ENCODE measurements at places on chromosomes 4 and X.
A peak's percentile ranks its signal among the peaks of the same experiment; 100 is the strongest.

DNA sequence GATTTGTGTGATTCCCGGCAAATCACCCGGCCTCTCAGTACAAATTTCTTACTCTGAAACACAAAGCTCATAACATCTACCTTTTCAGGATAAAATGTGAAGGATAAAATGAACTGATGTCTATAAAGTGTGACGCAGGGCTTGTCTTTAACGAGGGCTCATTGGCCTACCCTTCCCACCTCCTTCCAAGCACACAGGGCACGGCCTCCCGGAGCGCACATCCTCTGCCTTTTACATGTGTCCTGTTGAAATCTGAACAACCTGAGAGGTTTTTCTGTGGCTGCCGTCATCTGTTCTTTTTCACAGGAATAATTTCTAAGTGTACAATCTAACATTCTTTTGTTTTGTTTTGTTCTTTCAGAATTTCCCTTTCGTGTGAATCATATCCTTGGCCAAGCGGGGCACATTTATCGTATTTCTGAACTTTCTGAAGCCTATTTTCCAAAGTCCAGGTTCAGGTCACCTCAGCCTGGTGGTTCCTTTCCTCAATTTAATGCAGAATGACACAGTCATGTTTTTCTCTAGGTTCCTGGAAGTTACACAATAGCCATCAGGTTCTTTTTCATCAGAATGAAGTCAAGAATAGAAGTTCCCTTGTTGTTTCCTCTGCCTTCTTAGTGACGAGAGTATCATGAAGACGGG lies 53.1 kb upstream of the SPRY1 start:
- DNase-seq = peak; percentile 59

- DNase-seq = peak; percentile 31
These were observed 118.5 kb downstream of the PLS3 start for GRCh38 chrX:115679460-115679859.

GRCh38 chr4:126028876-126029275 lies 714.1 kb downstream of the FAT4 start:
- DNase-seq = peak; percentile 33

GRCh38 chr4:110032603-110033002 lies 119.9 kb downstream of the EGF start:
- DNase-seq = peak; percentile 36

GRCh38 chrX:17164079-17164478 lies 210.9 kb upstream of the NHS start:
- no peak for DNase-seq

- DNase-seq = no peak
These were observed at the start of gene CYBB for GRCh38 chrX:37779857-37780256. CYBB (plus strand) TSS chrX:37780059; CDS start chrX:37780078, 19 bp downstream.

DNA sequence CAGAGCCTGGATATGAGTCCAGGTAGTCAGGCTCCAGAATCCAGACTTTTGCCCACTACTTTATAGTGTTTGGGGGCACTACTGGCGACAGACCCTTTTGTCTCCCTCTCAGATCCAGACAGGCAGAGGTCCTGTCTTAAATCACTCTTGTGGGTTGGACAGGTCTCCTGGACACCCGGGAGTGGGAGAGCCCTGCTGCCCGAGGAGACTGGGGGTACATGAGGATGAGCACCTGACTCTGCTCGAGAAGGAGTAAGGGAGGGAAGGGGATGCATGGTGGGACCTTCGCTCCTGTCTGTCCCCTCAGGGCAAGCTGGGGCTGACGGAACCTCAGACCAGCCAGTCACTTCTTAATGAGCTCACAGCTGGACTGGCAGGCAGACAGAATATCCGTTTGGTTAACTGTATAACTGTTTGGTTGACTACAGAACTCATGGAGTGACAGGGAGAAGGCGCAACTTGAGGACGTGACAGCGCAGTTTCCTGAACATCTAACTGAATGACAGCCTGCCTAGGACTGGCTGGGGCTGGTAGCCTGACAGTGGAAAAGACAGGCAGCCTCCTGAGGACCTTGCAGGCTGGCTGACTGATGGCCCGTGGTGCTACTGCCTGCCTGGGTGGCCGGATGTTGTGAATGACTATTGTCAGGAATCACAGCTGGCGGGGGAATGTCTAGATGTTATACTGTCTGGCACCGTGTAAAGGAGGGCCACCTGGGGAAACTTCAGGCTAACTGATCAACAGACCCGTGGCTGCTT lies 1.6 kb upstream of the SUV39H1 start:
- no peak for DNase-seq

DNA sequence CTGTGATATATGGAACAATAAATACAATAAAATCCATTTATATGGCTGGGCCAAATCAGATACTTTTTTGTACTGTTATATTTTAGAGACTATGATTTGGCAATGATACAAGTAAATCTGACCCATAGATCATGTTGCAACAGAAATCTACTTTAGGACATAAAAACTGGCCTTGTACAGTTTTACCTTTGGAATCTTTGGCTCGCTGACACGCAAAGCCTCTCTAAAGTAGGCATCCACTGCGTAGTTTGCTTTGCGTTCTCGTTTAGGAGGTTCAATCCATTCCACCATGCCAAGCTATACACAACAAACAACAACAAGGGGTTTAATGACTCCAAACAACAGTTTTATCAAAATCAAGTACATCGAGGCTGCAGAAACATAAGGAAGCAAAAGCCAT lies 42.4 kb downstream of the SMARCA1 start:
- DNase-seq = peak; percentile 15

DNA sequence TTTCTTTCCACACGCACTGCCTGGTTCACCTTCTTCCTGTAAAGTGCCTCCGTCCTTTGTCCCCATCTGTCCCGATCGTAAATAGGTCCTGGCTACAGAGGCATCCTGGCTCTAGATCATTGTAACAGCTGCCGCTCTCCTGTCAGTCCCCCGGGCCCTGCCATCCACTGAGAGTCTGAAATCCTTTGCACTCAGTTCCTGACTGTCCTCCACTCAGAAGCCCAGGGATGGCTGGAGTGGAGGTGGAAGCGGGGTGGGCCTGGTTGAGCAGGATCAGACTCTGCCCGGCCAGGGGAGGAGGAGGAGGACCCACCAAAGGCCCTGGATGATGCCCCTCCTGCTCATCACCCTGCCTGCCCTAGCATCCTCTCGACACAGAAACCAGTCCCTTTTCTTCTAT lies 29.8 kb downstream of the PIGG start:
- DNase-seq = no peak

GRCh38 chr4:103074744-103075434 lies 1.7 kb downstream of the SLC9B2 start:
- DNase-seq = peak; percentile 83

- peak; percentile 90 for DNase-seq
These were observed 128.6 kb downstream of the CHIC2 start for GRCh38 chr4:53935780-53936179.

- DNase-seq = no peak
These were observed 1.8 kb downstream of the IL1RAPL1 start for GRCh38 chrX:28589046-28589445.

DNA sequence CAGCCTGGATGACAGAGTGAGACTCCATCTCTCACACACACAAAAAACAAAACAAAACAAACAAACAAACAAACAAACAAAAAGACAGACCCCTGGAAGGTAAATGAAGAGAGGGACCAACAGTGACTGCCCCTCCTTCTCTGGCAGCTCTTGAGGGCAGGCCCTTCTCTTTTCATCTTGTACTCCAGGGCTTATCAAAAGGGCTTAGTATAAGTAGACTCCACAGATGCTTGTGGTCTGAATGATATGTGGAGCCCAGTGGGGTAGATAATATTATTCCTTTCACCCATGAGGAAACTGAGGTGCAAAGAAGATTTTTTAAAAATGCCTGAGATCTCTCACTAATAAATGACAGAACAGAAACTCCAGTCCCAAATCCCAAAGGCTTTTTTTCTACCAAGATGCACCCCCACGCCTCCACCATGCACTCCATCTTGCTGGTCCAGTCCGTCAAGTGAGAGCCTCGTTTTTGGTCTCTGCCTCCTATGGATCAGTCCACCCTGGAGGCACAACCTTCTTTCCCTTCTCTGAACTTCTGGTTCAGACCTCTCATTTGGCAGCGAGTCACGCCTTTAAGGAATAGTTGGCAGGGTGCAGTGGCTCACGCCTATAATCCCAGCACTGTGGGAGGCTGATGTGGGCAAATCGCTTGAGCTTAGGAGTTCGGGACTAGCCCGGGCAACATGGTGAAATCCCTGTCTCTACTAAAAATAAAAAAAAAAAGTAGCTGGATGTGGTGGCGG lies 17.0 kb upstream of the CHRNA9 start:
- peak; percentile 57 for DNase-seq

- no peak for DNase-seq
These were observed 70.1 kb downstream of the NAA11 start for GRCh38 chr4:79255793-79256192.

DNA sequence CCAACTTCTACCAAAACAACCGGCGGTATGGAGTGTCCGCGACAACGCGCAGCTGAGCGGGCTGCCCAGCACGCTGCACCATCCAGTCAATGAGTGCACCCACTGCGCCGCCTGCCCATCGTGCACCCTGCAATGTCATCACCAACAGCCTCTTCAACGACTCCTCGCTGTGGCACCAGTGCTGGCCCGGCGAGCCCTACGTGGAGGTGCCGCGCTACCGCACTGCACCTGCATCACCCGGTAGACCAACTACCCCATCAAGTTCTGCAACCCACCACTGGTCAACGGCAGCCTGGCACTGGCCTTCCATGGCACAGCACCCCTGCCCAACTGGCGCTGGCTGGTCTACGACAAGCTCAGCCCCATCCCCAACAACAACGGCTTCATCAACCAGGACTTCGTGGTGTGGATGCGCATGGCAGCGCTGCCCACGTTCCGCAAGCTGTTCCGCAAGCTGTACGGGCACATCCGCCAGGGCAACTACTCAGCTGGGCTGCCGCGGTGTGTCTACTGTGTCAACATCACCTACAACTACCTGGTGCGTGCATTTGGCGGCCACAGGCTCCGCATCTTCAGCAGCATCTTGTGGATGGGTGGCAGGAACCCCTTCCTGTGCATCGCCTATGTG lies 42.8 kb downstream of the IL13RA1 start:
- DNase-seq = no peak

- DNase-seq = peak; percentile 2
These were observed 166.5 kb upstream of the PCDH7 start for GRCh38 chr4:30553706-30554105.

DNA sequence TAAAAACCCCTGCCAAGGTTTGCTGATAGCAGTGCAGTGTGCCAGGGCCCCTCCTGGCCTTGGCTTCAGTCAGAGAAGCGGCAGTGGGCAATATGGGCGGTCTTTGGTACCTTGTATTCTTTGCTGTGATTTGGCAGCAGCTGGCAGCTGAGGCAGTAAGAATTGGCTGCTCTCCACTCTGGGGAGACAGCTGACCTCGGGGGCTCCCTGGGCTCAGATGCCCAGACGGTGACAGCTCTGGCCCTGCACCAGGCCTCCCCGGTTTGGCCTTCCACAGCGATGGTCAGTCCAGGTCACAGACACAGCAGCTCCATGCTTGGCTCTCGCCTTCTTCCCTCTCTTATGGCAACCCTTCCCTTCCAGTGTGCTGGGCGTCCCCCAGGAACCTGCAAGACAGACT lies 330.9 kb downstream of the BCOR start:
- no peak for DNase-seq

DNA sequence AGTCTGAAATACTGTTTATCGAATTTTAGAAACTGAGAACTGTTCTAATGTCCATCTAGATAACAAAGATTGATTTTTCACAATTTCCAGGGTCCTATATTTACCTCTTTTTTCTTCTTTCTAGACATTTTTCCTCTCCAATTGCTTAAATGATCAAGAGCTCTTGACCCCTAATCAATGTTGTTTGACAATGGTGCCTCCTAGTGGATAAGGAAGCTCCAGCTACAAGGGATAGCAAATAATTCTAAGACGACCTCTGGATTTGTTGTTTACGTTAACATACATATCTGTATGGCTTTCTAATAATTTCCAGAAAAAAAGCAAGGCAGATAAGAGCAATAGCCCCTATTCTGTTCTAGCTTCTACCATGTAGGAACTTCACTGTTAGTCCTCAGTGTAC lies 35.8 kb downstream of the GPR82 start:
- DNase-seq = peak; percentile 52

GRCh38 chrX:1167466-1167865 lies 45.0 kb downstream of the CRLF2 start:
- DNase-seq = no peak

DNA sequence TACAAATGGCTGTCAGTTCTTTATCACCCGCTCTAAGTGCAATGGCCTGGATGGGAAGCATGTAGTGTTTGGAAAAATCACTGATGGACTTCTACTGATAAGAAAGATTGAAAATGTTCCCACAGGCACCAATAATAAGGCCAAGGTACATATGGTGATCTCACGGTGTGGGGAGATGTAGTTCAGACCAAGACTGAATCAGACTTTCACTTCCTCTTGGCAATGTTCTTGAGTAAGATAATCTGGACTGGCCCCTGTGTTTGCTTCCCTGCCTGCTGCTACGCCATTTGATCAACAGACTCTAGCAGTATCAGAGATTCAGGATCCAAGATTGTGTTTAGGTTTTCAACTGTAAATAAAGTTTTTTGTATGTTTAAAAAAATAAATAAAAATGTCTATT lies 682.2 kb upstream of the AMOT start:
- DNase-seq = peak; percentile 33
